Stomach (tissue), 19 donors: ENCODE measurements at places on chromosomes 2 and 18. TPM values are rescaled to one million over a fixed set of nuclear protein-coding genes. Genes with fewer than 3 reads are reported as not detected.

SPDYA gene
- polyA plus RNA-seq = 0.40 TPM

SKOR2 gene
- not detected for polyA plus RNA-seq

DNA sequence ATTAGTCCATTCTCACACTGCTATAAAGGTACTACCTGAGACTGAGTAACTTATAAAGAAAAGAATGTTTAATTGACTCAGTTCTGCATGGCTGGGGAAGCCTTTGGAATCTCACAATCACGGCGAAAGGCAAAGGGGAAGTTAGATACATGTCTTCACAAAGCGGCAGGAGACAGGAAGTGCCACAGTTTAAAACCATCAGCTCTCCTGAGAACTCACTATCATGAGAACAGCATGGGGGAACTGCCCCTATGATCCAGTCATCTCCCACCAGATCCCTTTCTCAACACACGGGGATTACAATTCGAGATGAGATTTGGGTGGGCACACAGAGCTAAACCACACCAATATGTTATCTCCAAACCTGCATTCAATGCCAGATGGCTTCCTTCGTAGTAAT, 716.1 kb downstream of the DCC start:
- DNase-seq = no peak

RPL37A gene
- polyA plus RNA-seq = 4,475 TPM

DNA sequence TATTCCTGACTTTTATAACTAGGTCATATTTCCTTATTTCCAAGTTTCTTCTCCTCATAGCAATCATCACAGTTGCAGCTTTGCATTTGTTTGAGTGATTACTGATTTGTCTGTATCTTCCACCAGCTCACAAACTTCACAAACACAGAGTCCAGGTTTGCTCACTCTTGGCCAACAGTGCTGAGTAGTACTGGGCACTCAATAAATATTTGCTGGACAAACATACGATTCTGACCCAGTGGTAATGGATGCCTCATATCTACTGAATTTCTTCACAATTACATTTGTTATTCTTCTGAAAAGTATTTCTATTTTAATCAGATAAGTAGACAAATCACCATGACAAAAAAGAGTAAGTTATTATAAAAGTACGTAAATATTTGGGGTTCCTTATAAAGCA, 516.3 kb downstream of the TDRD15 start:
- no peak for DNase-seq
